ENCODE measurements at places on chromosomes 7 and 10.

GRCh38 chr7:139078399-139078798 is 31.1 kb downstream of the ZC3HAV1 start:
- no peak for DNase-seq

GRCh38 chr10:71975087-71975870 is 11.1 kb downstream of the CHST3 start:
- DNase-seq, result no peak

DNA sequence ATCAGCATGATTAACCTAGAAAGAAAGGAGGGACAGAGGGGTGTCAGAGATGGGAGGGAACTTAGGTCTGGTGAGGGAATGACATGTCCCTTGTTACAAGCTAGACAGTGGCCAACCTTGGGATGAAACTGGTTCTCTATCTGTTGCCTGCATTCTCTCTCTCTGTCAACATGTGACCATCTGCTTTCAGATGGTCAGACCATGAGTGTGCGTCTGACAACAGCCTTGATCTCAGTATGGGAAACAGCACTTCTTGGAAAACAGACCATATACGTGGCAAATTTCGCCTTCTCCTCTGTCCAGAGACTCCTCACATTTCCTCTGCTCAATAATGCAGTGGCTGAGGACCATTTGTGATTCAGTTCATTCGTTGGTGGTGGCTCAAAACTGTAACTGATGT is 845.9 kb downstream of the TYW1 start:
- DNase-seq, result no peak

GRCh38 chr7:80611353-80611752 is 27.1 kb upstream of the CD36 start:
- no peak for DNase-seq

- DNase-seq, result no peak
These were observed 128.3 kb upstream of the COBL start for GRCh38 chr7:51444936-51445335.

DNA sequence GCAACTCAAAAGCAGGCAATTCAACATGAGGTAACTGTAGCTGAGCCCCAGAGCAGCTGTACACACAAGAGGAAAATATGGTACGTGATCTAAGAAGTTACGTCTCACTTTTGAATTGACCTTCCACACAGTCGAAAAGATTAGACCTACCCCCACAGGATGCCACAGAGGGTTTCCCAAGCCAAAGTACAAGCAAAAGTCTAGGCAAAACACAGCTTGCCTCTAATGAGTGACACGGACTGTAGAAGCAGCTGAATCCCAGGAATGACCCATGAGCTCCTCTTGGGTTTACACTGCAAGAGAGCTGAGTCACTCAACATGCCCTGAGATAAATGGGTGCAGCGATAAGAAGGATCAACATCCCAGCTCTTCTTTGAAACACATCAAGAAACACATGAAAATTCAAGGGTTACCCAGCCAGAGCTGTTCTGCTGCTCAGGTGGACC is 9.8 kb downstream of the CREB3L2 start:
- DNase-seq, result no peak
